T follicular helper cell (primary cell): ENCODE measurements at places on chromosomes 2 and 18.

- no peak for DNase-seq
These were observed 67.5 kb upstream of the SLC38A11 start for GRCh38 chr2:165022781-165023180.

DNA sequence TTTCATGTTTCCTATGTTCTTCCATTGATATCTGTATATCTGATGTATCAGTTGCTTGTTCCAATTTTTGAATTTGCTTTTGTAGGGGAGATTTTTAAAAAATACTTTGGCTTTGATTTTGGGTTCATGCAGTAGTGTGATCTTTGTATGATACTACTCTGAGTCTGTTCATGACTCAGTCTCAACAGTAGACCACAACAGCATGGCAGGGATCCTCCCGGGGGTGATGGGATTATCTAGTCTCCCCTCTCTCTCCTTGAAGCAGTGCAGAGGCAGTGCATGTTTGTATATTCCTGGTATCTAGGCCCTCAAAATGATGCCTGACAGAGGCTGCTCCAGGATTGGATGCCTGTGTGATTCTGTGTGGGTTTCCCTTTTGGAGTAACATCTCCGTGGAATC lies 55.3 kb downstream of the G6PC2 start:
- no peak for DNase-seq

DNA sequence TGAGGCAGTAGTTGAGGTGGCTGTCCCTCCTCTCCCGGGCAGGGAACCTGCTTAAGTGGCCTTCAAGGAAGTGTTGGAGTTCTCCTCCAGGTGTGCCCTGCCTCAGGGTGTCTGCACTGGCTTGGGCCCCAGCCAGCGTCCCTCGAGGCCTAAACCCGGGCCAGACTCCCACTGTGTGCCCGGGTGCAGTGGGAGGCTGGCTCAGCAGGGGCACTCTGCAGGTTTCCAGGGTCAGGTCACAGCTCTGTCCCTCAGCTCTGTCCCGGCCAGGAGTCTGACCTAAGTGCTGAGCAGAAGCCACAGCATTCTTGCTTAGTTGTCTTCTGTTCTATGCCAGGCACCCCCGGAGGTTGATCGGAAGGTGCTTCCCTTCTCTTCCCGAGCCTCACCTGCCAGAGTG lies 69.0 kb upstream of the OTOS start:
- no peak for DNase-seq

- DNase-seq, result no peak
These were observed 27.9 kb upstream of the RPE start for GRCh38 chr2:209974576-209974975.

- DNase-seq, result no peak
These were observed 1.1 kb upstream of the SULT6B1 start for GRCh38 chr2:37189452-37190153.

DNA sequence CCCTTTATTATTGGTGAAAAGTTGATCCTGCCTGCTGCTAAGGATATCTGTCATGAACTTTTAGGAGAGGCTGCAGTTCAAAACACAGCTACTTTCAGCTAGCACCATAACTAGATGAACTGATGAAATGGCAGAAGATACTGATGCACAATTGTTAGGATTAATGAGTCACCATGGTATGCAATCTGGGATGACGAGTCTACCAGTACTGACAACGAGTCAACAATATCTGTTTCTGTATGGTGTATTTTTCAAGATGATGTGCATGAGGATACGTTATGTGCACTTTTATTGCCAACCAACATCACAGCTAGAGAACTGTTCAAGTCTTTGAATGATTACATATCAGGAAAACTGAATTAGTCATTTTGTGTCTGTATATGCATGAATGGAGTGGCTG lies 68.7 kb downstream of the NETO1 start:
- no peak for DNase-seq
